ENCODE measurements at places on chromosomes 2 and 18.

- no peak for DNase-seq
Observed at GRCh38 chr2:3532941-3533340, 13.6 kb upstream of the ADI1 start.

- DNase-seq = no peak
Observed at GRCh38 chr2:101766337-101766736, 68.8 kb downstream of the MAP4K4 start.

GRCh38 chr18:77108821-77109647, 23.5 kb downstream of the MBP start:
- no peak for DNase-seq

DNA sequence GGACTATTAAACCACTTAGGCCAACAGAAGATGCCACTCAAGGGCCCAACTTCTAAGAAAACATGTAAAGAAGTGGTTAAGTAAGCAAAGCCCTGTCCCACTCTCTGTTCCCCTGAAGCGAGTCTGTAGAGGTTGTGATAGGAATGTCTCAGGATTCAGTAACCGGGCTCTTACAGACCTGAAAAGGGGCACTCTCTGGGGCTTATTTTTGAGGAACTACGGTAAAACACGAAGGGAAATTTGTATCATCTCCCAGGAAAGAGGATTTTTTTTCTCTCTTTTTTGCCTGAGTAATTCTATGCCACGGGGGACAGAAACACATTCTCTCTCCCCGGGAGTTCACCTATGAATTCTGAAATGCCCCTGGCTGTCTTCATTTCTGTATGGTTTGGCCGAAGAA, 77.4 kb downstream of the VIT start:
- DNase-seq = no peak

- no peak for DNase-seq
Observed at GRCh38 chr2:191622374-191623320, 55.3 kb upstream of the NABP1 start.

- no peak for DNase-seq
Observed at GRCh38 chr2:59585655-59586054, 967.8 kb downstream of the BCL11A start.

DNA sequence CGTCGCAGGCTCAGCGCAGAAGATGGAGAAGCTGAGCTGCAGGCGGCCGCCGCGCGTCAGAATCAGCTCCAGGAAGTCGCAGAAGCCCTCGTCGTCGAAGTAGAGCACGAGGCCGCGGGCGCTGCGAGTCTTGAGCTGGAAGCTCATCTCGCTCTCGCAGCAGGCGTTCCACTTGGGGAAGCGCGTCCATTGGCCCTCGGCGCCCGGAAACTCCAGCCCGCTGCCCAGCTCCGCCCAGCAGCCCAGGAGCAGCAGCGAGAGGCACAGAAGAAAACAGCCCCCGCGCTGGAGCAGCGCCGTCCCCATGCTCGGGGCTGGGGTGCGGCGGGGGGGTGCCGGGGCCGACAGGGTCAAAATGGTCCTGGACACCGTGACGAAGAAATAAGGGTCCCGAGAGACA, 4.0 kb downstream of the NRXN1 start:
- DNase-seq = no peak

DNA sequence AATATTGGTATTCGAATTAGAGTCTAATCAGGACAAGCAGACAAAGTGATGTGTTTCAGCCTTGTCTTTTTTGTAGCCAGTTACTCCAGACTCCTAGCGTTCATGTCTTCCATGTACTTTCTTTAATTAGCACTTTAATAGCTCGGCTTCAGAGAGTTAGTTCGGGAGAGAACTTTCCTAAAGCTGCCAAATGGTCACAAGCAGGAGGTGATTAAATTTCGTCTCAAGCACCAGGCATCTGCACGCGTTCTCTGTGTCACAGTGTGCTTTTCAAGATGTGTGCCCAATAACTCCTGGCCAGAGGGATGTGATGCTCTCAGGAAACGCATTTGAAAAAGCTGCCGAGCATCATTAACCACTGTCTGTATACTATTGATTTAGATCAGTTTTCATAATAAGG, 790.8 kb downstream of the SOCS6 start:
- DNase-seq = peak; percentile 11

- peak; percentile 18 for DNase-seq
Observed at GRCh38 chr2:216651351-216651881, 18.2 kb downstream of the IGFBP2 start.

Measured in retinal pigment epithelial cell (primary cell).